Mesothelial cell of epicardium (in vitro differentiated cells): ENCODE measurements at places on chromosomes 6 and 20. TPM values are rescaled to one million over a fixed set of nuclear protein-coding genes. Genes with fewer than 3 reads are reported as not detected.

DNA sequence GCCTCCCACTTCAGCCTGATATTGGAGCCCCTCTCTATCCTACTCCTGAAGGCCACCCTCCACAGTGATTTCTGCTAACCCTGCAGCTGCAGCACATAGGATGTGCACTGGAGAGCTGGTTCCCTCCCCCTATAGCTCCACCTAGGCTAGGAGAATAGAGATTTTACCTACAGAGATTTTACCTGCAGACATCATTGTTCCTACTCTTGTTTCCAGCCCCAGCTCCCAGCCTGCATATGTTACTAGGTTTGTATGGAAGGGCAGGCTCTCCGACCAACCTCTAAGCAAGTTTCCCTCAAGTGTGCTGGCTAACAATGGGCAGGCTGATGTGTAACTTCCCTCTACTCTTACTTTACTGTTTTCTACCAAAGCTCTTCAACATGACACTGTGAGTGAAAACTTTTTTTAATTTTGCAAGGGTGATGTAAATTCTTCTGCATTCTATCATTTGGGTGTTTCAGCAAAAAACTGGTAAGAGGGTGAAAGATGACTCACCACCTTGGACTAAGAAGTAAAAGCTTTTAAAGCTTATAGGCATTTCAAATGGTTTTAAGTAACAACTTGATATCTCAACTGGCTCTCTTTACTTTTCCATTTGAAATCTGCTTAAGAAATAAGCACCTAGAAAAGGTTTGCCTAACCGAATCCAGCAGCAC, 106.8 kb downstream of the CDK19 start:
- H3K27ac ChIP-seq, result no peak overlapping the region
- H3K4me1 ChIP-seq, result no peaks in the 10 kb centered on the region
- H3K36me3 ChIP-seq, result peaks cover 19% of the 10 kb centered on the region
- DNase-seq, result no peak

- no peak for DNase-seq
- no peak overlapping the region for H3K4me3 ChIP-seq
- no peak overlapping the region for H3K27ac ChIP-seq
- H3K27me3 ChIP-seq, result no peaks in the 10 kb centered on the region
Observed at GRCh38 chr6:157514659-157515496, 133.9 kb downstream of the ZDHHC14 start.

The SLC17A3 gene
- not detected in 3 replicates for total RNA-seq

The CEP250 gene
- 65.5 to 69.6 TPM (median 68.4 TPM) in 3 replicates for total RNA-seq

The ZNF322 gene
- 37.1 to 42.5 TPM (median 40.9 TPM) in 3 replicates for total RNA-seq

The KIZ gene
- total RNA-seq, result 21.1 to 31.3 TPM (median 21.7 TPM) in 3 replicates
